NCI-H2171 (cell line): ENCODE measurements at places on chromosomes 7 and 10.

GRCh38 chr10:95864906-95865813 is 42.6 kb upstream of the CC2D2B start:
- no peak for DNase-seq

DNA sequence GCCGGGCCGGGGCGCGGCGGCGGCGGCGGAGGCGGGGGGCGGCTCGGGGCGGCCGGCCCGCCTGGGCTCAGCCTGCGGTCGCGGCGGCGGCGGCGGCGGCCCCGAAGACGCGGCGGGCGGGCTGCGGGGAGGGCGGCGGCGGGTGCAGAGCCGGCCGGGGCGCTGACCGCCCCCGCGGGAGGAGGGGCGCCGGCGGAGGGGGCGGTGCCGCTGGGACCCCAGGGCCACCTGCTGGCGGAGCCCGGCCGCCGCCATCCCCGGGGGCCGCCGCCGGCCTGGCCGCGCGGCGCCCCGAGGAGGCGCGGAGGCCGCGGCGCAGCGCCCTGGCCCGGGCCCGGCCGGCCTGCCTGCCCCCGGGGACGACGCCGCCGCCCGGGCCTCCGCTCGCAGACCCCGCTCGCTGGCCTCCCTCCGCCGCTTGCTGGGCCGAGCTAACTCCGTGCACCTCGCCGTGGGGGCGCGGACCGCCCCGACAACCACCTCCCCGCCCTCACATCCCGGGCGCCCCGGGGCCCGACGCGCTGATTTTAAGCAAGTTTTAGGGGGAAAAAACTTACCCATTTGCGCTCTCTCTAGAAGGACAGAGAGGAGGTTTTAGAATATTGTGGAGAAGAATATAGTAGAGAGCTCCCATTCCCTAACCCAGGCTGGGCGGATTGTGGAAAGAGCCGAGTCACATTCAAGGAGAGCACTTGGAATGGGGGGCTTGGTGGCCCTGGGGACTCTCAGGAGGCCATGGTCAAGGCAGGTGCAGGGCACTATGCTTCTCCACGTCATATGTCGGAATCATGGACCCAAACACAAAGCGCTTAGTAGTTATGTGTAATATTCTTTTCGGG is at the start of gene BEND7:
Gene BEND7 (minus strand): TSS at position 140 of the 839 bp plus-strand sequence. CDS start 481 bp downstream, outside the sequence.
- no peak for DNase-seq

DNA sequence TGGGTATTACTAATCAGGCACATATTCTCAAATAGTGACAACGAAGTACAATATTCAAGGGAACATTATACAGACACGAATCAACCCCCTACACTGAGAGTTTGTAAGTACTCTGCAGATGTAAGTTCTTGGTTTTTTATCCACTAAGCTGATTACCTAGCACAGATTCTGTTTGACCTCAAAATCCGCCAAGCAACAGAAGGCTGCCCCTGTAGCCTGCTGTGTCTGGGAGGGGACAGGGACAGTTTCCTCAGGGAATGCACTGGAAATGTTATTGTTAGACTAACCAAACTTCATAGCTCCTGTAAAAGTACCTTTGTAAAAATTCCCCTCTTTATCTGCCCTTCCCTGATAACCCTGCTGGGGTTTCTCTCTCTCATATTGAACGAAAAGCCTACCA is 45.2 kb upstream of the ZRANB1 start:
- DNase-seq, result no peak

DNA sequence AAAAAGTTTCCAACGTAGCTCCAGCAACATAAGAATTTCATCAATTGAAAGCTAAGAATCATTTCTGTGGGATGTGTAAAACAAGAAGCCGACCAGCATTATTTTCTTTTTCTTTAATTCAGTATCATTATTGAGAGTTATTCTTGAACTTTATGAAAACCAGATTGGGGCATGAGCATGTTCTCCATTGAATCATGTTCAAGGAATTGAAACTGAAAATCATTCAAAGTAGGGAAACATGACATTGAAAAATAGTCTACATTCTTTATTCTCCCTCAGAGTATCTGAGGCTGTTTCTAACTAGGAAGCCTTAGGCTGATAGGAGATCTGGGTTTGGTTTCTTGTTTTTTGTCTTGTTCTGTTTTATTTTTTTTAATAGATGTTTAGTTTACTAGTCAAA is 253.7 kb downstream of the DYNC1I1 start:
- no peak for DNase-seq

DNA sequence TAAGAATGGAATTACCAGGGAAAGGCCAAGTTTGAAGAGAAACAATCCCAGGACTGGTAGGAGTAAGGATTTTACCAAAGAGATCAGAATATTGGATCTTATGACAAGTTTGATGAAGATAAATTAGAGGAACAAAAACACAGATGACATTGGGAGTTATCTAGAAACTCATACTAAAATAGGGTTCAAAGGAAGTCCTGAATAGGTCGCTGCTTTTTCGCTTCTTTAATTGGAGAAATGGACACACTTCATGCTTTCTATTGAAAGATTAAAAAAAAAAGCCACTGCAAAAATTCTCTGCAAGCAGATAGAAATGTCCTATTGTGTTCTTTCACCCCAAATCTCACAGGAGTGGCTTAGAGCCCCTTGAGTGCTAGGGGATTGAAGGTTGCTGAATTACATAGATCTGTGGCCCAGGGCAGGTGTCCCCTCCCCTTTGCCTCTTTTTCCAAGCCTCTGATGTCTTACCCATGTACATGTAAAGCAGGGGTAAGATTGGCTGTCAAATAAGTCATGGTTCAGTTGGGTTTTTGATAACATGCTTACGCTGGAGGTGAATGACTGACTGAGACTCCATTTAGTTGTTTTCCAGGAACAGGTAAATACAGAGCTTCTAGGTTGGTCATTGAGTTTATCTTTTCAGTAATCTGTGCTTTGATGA is 152.0 kb downstream of the OR13A1 start:
- DNase-seq, result no peak

DNA sequence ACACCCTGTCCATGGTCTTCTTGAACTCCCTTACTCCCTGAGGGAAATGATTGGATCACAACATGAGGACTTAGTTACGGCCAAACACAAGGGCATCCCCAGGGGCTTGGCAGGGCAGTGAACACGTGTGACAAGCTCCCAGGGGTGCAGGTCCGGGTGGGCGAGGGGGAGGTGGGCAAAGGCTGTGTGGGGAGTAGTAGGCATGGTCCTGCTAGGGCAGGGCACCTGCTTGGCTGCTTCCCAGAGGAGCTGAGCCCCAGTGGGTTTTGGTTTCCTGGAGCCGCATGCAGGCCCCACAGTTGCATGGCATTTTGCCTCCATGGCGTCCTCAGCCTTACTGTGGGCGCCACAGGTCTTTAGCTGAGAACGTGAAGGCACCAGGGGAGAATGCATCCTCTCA is 46.6 kb upstream of the ZNF32 start:
- no peak for DNase-seq
